ENCODE measurements at places on chromosomes 1 and 21.

DNA sequence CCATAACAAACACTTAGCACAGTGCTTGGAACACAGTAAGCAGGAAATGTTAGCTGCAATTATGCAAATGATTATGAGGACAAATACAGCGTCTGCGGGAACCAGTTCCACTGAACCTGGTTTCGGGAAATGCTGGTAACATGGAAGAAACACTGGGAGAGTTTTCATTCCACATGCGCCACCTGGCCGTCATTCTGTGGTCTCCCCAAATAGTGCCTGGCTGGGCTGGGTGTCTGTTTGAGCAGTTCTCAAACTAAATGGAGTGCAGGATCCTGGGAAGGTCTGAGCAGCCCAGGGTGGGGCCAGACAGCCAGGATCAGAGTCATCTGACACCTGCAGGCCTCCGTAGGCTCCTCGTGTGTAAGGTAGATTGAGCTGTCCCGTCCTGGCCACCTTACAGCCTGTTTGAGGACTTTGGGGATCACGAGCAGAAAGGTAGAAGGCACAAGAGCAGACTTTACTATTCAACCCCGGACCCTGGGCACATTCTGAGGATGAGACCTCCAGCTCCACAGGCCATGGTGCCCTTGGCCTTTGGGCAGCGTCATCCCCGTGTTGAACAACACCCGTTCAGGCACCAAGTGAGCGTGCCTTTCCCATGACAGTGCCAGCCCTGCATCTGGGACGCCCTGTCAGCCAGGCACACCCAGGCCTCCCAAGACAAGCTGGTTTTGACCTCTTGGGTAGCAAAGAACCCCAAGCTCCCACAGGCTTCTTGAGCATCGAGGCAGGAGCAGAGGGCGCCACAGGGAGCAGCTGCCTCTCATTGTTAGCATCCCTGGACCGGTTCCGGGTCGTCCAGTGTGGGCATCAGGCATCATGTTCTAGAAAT, 101.9 kb downstream of the PRDM2 start:
- no peak for DNase-seq

DNA sequence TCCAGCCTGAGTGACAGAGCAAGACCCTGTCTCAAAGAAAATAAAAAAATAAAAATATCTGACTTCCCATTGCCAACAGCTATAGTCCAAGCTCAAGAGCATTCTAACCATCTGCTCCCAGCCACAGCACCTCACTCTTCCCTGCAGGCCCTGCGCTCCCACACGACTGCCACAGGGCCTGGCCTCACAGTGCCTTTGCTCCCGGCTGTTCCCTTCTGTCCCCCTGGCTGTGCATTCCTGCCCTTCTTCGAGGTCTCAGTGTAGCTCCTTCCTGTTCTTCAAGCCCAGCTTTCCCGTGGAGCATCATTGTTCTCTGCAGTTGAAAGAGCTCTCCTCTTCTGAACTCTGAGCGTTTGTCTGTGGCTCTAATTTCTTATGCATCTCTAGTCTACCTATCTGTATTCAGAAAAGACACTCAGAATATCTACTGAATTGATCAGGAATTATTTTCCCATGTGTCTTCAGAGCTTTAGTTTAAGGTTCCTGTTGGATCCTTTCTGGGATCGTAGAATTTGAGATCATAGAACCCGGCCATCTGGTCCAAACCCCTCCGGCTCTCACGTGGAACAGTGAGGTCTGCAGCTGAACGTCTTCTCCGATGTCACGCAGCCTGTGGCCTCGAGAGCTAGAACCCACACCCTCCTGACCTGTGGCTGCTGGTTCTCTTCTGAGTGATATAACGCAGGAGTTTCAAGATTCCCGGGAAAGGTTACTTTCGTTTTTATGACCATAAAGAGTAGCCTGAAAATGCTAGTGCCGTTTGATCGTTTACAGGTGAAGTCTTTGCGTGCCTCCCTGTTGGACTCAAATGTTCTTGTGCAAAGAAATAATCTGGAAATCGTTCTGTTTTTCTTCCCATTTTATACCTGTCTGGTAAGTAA, 54.4 kb downstream of the DOP1B start:
- no peak for DNase-seq

DNA sequence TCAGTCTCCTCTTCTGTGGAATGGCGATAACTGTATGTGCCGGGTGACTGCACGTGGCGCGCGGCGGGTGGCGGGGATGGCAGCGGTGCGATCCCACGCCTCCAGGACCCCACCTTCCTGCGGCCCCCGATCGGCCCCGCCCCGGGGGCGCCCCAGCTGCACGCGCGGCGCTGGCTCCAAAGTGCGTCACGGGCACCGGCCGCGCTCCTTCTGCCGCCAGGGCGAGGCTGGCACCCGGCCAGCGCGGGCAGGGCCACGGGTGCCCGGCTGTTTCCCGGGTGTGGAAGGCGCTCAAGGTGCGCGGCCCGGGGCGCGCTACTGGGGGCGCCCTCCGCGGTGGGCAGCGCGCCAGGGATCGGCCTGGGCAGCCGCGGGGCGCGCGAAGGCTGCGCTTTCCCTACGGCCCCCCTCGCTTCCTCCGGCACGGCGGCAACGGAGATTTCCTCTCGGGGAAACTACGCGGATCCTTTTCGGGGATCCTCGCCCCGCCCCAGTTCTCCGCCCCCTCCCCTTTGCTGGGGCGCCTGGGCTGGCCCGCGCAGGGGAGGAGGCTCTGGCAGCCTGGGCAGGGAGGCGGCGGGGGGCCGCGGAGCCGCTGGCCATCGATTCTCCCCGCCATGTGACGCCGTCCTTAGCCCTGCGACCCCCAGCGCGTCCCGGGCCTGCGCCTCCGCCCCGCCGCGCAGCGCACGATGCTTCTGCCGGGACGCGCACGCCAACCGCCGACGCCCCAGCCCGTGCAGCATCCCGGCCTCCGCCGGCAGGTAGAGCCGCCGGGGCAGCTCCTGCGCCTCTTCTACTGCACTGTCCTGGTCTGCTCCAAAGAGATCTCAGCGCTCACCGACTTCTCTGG, at the start of gene EVA1C:
Gene EVA1C, plus strand, starts transcription at position 545 of the 853 bp plus-strand sequence. Its CDS starts 148 bp downstream, at position 693.
- DNase-seq = peak; percentile 44

GRCh38 chr21:45486443-45487160, 55.6 kb downstream of the SLC19A1 start:
- DNase-seq = no peak

GRCh38 chr1:207316622-207317391, 4.7 kb upstream of the CD55 start:
- DNase-seq = no peak

- no peak for DNase-seq
Observed at GRCh38 chr1:21913763-21914162, 23.3 kb downstream of the HSPG2 start.

DNA sequence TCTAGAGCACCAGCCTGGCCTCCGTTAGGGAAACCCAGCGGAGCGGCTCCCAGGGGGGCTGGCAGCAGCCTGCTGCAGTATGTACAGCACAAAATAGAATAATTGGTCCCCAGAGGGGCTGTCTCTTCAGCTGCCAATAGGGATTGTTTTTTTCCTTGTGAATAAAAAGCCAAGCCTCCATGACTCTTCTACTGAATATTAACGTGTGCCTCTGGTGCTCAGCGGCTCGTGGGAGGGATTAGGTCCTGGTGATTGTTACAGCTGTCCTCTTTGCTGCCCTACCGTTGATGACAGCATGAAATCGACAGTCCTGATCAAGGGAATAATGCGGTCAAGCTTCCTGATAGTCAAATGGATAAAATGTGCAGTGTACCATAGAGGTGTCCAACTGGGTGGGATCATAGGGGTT, 190.7 kb upstream of the RUNX1 start:
- DNase-seq = no peak

GRCh38 chr1:81812712-81813111, 12.0 kb downstream of the ADGRL2 start:
- DNase-seq = no peak

GRCh38 chr21:35090403-35090802, 41.3 kb upstream of the RUNX1 start:
- no peak for DNase-seq

GRCh38 chr21:24903994-24904635, 703.2 kb downstream of the MRPL39 start:
- no peak for DNase-seq

DNA sequence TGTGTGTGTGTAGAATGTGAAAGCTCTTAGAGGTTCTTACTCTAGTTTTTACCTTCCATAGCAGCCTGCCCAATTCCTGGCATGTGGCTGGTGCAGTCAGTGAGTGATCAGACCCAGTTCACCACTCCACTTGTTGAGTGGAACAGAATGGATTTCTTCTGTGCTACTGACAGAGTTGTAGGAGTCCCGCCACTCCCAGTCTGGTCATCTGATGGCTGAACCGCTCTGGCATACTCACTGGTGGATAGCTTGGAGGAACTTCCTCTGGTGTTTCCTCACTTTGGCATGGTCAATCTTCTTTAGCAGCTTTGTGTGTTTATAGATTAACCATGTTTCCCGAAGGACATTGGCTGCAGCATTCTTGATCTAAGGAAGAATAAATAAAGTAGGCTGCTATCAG, 106.7 kb upstream of the ADAR start:
- no peak for DNase-seq

DNA sequence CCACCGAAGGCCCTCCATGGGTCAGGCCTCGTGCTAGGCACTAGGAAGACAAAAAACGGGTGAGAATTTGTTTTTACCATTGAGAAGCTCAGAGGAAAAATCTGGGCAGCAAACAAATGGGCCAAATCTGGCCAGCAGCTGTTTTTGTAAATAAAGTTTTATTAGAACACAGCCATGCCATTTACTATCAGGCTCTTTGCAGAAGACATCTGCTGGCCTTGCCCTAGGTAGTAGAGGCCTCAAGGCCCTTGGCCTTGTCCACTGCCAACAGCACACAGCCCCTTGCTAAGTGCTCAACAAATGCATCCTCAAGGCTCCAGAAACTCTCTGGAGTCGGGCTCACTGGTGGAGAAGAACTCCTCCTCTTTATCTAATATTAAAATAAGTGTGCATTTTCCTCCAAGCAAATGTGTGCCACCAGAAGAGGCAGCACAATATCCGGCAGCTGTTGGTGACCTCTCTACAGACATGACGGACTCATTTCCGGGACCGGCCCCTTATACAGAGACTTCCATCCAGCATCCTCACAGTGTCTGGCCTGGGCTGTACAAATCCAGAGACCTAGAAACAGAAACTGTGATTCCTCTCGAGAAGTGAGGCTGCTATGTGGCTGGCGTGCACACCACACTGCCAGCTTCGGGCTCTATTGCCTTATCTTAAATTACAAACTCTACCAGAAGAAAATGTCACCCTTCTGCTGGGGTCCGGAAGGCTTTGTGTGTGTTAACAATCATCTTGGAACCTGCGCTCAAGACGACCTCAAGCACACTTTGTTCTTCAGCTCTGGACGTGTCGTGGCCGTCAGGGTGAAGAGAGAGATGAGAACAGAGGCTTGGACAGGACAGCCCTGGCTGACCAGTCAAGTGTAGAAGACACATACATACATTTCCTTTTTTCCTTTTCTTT, 203.9 kb downstream of the TOMM20 start:
- DNase-seq = no peak

- no peak for DNase-seq
Observed at GRCh38 chr1:203188686-203189232, 2.3 kb upstream of the CHI3L1 start.

- no peak for DNase-seq
Observed at GRCh38 chr1:175369696-175370095, 177.1 kb upstream of the KIAA0040 start.

- DNase-seq = no peak
Observed at GRCh38 chr1:59057796-59058195, 239.1 kb upstream of the FGGY start.

DNA sequence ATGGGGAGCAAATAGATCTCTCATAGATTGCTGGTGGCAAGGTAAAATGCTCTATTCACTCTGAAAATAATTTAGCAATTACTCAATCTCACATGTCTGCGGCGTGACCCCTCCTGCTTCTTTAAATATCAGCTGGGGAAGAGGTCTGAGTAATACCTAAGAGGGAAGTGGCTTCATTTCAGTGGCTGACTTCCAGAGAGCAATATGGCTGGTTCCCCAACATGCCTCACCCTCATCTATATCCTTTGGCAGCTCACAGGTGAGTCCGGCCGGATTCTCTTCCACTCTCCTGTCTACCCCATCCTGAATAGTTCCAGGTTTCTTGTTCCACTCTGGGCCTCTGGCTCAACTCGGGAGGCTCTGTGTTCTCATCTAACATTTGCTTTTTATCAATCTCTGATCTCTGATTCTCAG, at the start of gene SLAMF7:
Gene SLAMF7, plus strand, starts transcription at position 150 of the 414 bp plus-strand sequence. Its CDS starts 55 bp downstream, at position 205.
- no peak for DNase-seq

DNA sequence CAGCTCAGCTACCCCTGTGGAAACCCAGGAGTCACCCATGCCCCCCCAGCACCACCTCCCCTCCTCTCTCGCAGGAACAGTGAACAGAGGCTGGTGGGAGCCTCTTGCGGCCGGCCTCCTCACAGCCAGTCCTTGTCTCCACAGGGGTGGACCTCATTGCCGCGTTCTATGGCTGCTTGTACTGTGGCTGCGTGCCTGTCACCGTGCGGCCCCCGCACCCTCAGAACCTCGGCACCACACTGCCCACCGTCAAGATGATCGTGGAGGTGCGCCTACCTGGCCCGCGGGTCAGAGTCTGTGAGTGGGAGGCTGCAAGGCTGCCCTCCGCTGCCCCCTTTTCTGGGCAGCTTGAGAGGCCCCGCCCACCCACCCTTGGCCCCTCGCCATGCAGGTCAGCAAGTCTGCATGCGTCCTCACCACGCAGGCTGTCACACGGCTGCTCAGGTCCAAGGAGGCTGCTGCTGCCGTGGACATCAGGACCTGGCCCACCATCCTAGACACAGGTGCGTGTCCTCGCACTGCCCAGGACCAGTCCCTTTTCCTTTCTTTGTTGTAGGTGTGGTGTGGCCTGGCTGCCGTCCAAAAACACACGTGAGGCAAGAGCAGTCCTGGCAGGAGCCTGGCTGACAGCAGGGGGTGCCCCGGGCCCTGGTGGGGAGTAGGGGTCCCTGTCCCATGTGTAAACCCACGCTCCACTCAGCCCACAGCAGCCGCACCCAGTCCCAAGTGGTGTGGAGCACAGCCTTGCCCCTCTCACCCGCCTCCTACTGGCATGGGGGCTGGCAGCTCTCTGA, 50.3 kb downstream of the S100B start:
- no peak for DNase-seq

DNA sequence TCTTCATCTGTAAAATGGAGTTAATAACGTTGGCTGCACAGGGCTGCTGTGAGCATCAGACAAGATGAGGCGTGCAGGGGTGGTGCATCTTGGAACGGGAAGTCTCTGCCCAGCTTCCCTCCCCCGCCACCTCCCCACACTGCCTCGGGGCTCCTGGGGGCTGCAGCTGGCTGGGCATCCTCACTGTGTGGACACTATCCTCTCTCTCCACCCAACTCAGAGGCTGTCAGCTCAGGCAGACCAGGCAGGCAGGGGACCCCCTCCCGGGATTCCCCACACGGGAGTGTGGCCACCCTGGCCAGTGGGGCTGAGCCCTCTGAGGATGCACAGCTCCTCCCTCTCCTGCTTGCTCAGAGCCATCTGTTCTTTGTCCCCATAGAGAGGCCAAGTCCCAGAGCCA, 122.7 kb downstream of the CCDC185 start:
- DNase-seq = no peak
